ENCODE measurements at places on chromosomes 7 and 10.

GRCh38 chr10:95906677-95907455 lies 909 bp upstream of the CC2D2B start:
- DNase-seq = no peak

GRCh38 chr10:59752278-59752940 lies 846 bp downstream of the MRLN start:
- DNase-seq = no peak

DNA sequence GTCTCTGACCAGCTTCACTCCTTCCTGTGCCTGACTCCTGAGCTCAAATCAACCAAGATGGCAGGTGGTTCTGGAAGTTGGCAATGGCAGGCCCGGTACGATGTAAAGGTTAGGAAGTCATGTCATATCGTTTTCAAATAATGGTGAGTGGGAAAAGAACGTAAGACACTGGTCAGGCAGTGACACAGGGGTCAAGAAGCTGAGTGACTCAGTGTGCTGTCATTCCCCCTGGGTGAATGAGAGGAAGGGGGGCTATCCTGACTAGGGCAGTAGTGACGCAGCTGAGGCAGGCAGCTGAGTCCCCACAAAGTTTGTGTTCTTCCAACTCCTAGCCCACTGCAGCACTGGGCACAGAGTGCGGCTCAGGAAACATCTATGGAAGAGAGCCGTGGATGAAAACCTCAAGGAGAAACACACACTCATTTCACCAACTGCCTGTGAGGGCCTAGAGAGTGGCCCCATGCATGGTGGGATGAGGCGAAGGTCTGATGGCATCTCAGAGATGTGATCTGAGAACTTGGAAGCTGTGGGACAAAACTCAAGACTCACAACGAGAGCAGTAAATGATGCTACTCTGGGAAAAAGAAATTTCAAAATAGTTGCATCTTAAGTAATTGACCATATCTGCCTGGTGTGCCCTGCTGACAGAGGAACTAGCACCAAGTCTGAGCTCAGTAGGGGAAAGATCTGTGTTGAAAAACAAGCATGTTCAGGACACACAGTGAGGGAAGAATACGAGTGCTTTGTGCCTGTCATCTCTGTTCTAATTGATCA lies 23.2 kb downstream of the CREB3L2 start:
- no peak for DNase-seq

GRCh38 chr7:51031216-51031615 lies 248.5 kb upstream of the GRB10 start:
- DNase-seq = no peak

- DNase-seq = no peak
These were observed 39.5 kb upstream of the PRKG1 start for GRCh38 chr10:51034769-51035168.

GRCh38 chr10:117003336-117003735 lies 1.7 kb downstream of the SHTN1 start:
- no peak for DNase-seq

DNA sequence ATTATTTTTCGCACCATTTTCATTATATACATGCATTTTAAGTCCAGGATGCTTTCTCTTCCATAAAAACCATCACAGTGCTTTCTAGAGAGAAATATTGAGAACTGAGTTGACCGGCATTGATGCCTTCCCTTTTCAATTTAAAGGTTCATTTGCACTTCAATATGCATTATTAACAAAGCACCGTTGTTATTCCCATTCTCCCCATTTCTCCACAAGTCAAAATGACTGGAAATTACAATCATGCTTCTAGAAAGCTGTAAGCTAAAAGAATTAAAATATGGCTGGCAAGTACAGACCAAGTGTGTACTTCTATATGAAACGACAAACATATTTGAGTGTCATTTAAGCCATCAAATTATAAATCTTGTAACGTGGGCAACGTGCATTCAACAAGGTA lies 219.5 kb downstream of the FANK1 start:
- DNase-seq = no peak

DNA sequence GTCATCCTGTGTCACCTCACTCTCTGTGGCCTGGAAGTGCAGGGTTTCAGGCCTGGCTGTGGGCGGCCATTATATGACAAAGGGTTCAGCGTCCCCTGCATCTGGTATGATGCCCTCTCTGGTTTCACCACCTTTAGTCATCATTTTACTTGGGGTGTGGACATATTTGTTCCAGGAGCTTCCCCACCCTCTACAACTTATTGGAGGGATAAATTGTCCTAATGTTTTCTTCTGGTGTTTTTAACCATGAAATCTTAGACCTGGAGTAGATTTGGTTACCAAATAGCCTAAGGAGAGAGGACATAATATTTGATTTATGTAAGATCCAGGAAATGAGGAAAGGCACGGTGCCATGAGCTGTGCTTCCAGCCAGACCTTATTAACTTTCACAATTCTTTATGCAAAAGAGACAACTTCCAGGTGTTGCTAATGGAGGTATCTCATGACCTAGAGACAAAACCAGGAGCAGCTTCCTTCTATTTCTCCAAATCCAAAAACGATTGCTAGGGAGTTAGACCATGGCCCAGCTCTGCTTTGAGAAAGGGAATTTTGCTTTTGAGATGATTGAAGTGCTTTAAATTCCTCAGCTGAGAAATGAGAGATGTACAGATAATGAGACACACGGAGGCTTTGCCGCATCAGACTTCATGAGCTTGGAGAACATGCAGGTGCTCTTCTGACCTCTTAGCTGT lies 20.9 kb downstream of the WBP1L start:
- DNase-seq = no peak

DNA sequence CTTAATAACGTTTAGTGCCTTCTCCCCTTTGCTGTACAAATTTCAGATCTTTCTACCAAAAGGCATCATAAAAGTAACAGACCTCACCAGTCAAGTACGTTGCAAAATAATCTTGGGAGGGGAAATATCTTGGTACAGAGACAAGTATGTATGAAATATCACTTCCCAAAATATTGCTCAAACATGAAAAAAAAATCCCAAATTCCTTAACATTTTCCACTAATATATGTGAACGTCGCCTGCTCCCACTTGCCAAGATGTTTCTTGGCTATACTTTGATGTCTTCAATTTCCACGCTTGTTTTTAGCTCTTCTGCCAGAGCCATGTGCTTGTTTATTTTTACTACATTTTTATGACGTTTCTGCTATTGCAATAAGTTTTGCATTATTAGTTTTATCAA lies 223.5 kb downstream of the PLXNA4 start:
- DNase-seq = no peak

DNA sequence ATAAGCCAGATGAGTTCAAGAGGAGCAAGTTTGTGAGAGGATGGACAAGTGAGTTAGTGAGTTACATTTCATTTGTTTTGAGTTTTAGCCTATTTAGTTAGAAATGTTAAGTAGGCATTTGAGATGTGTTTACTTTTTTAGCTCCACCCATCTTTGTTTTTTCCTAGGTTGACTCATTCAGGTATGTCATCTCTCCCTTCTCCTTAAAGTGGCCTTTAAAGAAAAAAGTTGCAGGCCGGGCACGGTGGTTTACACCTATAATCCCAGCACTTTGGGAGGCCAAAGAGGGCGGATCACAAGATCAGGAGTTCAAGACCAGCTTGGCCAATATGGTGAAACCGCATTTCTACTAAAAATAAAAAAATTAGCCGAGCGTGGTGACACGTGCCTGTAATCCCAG lies 71.2 kb downstream of the BMPR1A start:
- DNase-seq = no peak

GRCh38 chr7:154987571-154987970 lies 15.4 kb downstream of the PAXIP1 start:
- DNase-seq = no peak

DNA sequence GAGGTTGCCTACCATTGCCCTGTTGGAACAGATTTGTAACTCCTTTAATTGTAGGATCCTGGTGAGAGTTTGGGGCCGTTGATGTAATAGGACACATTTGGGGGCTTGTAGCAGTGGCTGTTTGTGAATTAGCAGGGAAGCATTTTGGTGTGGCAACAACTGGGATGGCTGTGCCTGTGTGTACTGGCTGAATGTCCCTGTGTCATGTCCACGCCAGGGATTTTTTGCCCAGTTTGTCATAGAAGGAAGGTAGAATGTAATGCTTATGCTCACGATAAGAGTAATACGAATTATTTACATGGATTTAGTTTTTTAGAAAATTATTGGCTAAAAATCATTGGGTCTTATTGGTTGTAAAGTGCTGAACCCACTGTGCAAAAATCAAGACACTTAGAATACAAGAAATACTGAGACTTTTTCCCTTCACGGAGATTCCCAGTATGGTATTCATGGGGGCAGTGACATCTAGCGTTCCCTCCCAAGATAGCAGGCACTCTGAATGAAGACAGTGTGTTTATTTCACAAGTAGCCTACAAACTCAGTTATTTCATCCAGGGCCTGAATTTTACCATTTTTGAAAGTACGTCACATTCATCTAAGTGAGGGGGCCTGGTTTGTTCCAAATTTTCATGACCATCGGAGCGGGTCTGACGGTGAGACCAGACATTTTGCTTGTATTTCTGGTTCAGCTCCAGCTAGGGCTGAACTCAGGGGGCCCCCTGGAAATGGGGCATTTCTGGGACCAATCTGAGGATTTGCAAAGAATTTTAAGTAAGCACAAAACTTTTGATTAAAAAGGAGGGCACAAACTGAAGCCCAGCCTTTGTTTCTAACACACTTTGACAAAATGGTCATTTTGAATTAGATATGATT lies 74.7 kb downstream of the CACNB2 start:
- DNase-seq = no peak

DNA sequence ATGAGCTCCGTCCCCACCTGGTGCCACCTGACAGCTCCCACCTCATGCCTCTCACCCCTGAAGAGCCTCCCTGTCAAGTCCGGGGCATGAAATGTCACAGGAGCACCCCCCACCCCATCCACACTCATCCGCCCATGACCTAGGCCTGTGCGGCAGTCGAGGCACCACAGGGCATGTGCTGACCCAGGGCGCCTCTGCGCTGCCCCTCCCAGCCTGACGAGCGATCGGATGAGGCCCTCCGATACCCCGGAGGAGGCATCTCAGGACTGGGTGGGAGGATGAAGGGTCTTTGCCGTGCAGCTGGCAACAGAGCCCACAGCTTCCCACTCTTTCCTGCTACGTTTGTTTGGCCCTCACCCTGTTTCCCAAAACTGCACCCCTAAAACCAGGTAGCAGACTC lies 184.4 kb upstream of the TCERG1L start:
- no peak for DNase-seq

GRCh38 chr7:16741676-16742075 lies 11.9 kb upstream of the TSPAN13 start:
- no peak for DNase-seq

DNA sequence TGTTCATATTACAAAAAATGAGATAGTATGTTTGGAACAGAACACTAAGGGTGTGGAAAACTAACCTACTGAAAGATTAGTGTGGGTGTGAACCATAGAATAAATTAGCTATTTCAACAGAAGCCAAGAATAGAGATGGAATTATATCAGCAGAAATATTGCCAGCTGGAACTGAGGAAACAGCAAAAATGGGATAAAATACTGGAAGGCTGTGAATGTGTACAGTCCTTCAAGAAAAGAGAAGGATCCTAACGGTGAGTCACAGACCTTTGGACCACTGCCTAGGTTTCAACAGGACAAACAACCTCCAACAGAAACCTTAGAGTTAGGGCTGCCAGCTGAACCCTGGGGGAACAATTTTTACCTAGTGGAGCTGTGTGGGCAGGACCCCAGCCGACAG lies 395.0 kb downstream of the ZWINT start:
- no peak for DNase-seq

- DNase-seq = no peak
These were observed 113.1 kb downstream of the ZMIZ1 start for GRCh38 chr10:79181698-79182521.

GRCh38 chr7:47621979-47622561 lies 40.2 kb upstream of the TNS3 start:
- DNase-seq = no peak

DNA sequence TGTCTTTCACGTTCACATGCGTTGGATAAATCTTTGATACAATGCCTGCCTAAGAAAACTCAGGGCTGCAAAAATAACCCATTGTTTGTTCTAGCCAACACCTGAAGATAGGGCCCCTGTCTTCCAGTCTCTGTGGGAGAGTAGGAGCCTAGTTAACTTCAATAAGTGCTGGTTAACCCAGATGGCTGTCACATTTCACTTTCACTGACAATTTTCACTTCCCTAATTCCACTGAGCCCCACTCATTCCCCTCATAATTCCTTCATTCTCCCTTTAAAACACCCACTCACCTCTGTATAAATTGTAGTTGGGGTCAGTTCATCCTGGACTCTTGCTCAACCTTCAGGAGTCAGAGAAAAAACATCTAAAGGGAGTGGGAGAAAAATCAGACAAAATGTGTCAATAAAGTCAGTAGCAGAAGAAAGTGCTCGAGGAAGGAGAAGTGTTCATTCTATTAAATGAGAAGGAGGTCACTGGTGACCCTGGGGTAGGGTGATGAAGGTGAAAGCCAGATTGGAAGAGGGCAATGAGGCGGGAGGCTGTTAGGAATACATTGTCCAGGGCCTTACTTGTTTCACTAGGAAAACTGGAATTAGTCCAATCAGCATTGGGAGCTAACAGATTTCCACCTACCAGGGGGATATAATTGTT lies 51.2 kb upstream of the ABI1 start:
- DNase-seq = no peak

DNA sequence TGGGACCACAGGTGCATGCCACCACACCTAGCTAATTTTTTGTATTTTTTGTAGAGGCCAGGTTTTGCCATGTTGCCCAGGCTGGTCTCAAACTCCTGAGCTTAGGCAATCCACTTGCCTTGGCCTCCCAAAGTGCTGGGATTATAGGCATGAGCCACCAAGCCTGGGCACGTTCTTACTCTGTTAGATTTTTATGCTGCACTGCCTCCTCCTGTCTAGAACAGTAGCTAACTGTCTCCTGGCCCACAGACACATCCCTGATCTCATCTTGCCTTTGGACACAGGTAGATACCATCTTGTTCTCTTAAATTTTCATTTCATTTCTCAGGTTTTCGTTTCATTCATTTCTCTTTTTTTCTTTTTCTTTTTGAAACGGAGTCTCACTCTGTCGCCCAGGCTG lies 41.1 kb downstream of the BLVRA start:
- DNase-seq = no peak

DNA sequence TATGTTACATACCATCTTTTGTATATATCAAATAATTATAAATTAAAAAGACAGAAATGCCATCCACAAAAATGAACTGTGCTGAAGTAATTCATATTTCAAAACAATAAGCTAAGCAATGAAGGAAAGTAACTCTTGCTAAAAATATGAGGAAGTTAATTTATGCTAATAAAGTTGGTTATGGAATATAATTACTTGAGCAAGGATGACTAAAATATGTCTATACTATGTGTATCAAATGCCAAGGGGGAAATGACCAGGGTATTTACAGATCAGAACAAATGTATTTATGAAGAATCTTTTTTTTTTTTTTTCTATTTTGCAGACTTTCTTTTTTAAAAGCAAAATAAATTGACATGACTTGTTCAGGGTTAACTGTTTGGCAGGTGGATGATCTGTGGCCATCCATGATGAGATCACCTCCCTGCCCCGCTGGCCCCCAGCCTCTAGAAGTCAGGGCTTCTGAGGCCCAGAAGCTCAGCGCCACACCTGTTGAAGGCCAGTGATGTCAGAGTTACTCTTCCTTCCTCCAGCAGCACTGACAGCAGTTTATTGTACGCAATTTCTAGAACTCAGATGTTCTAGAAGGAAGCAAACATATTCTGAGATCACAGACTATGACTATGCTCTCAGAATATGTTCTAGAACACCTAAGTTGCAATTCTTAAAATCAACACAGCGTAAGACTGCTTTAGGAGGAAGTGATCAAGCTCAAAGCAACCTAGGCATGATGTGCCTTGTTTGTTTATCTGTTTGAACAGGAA lies 196.1 kb upstream of the KLF14 start:
- DNase-seq = peak; percentile 58

Data from T-helper 17 cell (primary cell).